AG08395 (cell line): ENCODE measurements at places on chromosomes 12 and 14.

DNA sequence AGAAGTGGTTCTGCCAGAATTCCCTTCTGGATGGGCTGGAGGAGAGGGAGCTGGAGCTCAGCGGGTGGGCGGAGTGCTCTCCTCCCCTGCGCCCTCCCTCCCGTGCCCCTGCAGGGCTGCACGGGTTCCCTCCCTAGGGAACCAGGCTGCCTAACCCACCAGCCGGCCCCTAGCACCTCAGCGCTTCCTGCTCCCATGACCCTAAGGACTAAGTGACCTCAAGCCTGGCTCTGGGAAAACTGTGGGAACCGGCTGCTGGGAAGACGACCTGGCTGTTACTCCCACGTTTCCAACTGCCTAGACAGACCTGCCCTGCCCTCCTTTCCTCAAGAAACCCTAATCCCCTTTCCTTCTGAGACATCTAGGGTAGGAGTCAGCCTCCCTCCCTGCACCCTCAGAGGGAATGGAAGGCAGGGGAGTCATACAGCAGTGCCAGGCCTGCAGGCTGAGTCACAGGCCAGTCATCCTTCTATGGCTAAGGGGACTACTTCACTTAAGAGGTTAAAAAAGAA lies 31.5 kb downstream of the SLC6A12 start:
- peak; percentile 88 for DNase-seq

- no peak for DNase-seq
Measured at GRCh38 chr12:69396041-69396440, 36.5 kb downstream of the YEATS4 start.

DNA sequence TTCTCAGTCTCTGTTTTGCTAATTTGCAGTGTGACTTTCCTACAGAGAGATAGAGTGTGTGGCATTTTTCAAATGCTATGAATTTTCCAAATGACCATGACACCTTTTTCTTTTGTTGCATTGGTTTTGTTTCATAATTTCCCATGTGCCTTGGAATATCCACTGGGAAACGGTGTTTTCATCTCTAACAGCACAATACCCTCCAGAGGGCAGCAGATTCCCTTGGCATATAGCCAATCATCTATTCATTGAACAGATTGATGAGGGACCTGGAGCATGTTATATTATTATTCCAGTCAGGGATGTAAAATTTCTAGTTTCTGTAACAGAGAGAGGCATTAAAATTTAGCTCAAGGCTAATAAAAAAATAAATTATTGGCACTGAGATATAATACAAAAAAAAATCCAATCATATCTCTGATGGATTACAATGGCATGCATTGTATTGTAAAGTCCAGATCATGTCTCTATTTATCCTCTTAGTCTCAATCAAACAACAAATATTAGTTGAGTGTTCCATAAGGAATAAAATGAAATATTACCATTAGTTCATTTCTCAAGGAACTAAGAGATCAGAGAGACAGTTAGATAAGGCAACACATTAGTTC lies 29.6 kb upstream of the NTN4 start:
- peak; percentile 68 for DNase-seq

- no peak for DNase-seq
Measured at GRCh38 chr14:71481021-71481654, 451.1 kb upstream of the RGS6 start.

- DNase-seq = peak; percentile 92
Measured at GRCh38 chr12:89756585-89757398, 48.2 kb upstream of the ATP2B1 start.

DNA sequence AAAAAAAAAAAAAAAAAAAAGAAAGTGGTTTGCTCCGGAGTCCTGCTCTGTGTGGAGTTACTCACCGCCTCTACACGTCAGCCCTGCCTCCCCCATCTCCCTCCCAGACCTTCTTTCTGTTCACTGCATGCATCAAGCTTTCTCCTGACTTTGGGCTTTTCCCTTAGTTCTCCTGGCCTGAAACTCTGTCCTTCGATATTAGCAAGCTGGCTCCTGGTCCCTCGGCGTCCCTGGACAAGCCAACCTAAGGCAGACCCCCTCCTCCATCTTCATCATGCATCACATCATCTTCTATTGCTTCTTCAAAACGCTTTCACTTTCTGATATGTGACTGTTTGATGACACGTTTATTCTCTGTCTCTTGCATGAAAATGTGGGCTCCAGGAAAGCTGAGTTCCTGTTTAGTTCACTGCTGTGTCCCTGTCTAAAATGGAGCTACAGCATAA lies 40.6 kb downstream of the SLC15A4 start:
- DNase-seq = peak; percentile 68

DNA sequence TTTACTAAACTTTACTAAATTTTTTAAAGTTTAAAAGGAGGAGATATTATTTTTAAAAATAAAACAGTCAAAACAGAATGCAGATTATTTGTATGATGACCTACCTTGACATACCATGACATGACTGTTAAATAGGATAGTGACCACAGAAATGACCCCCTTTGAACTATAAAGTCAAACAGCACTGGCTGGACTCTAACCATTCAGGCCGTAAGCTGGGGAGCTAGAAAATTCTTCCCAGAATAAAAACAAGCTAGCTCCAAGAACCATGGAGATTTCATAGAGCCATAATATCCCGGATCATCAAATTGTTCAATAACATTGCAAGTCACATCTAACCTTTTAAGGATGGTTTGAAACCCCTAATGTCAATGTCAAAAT lies 50.3 kb downstream of the RPS6KA5 start:
- no peak for DNase-seq

DNA sequence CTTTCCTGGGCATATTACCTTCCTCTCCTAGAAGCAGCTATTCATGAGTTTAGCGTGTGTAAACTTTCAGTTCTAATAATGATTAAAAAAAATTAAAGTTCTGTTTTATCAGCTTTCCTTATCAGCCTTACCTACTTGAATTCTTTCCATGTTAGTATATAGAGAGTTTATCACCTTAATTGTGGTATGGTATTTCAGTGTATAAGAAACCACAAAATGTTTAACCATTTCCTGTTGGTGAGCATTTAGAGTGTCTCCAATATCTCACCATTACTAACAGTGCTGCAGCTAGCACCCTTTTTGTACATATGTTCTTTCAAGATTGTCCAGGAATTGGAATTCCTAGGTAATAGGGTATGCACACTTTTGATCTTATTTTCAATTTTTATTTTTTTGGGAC lies 89.5 kb downstream of the FBXO33 start:
- DNase-seq = no peak

DNA sequence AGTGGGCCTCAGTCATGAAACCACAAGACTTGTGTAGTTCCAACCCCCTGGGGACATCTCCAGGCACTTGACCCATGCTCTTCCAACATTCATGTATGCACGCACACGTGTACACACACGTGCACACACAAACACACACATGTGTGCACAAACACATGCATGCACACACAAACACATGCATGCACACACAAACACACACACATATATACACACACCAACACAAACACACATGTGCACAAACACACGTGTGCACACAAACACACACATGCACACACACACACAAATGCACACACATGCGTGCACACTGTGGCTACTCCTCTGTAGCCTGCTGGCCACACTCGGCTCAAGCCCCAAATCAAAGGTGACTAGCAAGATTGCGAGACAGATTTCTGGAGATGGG lies 22.8 kb downstream of the BDKRB2 start:
- DNase-seq = no peak

GRCh38 chr12:52178984-52179383 lies 12.8 kb downstream of the KRT80 start:
- no peak for DNase-seq

DNA sequence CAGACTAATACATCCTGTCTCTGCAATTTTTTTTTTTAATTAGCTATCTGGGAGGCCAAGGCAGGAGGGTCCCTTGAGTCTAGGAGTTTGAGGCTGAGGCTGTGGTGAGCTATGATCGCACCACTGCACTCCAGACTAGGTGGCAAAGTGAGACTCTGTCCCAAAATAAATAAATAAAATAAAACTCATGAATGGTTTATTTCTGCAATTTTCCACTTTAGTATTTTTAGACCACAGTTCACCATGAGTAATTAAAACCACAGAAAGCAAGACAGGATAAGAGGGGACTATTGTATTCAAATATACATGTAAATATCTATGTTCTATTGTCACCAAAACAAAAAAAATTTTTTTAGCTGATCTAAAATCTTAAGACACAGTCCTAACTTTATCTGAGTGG lies 17.8 kb downstream of the TAOK3 start:
- DNase-seq = no peak

GRCh38 chr12:51925346-51926063 lies 18.2 kb downstream of the ACVRL1 start:
- DNase-seq = no peak

GRCh38 chr12:105835580-105836241 lies 303.0 kb downstream of the NUAK1 start:
- no peak for DNase-seq

DNA sequence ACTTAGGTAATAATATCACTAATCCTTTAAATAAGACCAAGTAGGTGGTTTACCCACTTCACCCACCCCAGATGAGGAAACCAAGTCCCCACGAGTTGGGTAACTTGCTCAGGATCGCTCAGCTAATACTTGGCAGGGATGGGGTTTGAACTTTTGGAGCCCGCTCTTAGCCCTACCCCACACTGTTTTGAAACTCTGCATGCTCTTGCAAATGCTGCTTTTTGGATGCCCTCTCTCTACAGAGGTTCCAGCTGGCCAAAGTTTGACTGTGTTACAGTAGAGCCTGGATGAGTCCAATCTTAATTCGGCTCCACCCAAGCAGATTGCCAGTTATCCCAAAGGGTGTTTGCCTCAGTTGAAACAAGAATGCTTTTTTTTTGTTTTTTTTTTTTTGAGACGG lies 6.8 kb downstream of the PLEKHG3 start:
- DNase-seq = no peak

- no peak for DNase-seq
Measured at GRCh38 chr12:76957301-76957700, 78.5 kb upstream of the CSRP2 start.

- peak; percentile 69 for DNase-seq
Measured at GRCh38 chr14:103104654-103105452, 10.3 kb downstream of the EXOC3L4 start.

DNA sequence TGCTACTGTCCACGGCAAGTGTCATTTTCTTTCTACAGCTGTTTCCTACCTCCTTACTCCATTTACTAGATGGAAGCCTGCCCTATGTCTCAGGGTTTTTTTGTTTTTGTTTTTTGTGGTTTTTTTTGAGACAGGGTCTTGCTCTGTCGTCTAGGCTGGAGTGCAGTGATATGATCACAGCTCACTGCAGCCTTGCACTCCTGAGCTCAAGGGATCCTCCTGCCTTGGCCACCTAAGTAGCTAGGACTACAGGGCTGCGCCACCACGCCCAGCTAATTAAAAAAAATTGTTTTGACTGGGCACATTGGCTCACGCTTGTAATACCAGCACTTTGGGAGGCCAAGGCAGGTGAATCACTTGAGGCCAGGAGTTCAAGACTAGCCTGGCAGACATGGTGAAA lies 14.7 kb downstream of the TUBA1A start:
- DNase-seq = no peak

DNA sequence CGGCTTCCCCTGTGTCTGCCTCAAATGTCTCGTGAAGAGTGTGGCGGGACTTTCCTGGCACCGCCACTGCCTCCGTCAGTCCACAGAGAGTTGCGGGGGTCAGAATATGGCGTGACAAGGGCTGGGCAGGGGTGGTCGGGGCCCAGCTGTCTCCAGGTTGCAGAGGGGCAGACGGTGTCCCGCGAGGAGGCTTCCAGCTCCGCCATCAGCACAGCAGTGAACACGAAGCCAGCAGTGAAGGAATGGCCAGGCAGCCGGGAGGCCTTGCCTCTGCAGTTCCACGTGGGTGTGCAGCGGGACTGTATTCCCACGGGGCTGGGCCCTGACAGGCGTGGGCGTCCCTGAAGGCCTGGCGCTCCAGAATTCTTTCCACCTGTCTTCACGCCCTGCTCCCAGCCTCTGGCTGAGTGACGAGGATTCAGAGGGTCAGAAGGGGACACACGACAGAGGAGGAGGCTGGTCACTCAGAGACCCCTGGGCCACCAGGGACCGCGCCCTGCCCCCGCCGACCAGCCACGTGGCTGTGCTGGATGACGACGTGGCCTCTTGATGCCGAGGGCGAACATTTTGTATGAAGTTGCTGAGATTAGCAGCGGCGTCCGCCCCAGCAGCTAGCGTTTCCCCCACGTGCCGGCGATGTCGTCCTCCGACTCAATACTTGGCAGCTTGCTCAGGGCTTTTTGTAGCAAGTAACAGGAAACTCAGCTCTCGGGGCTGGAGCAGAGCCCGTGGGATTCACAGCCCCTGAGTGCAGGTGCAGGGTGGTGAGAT lies 25.0 kb upstream of the GALNT9 start:
- no peak for DNase-seq

GRCh38 chr14:90319634-90320541 lies 11.9 kb downstream of the NRDE2 start:
- no peak for DNase-seq

GRCh38 chr12:107461222-107461975 lies 224.2 kb upstream of the PWP1 start:
- peak; percentile 72 for DNase-seq

DNA sequence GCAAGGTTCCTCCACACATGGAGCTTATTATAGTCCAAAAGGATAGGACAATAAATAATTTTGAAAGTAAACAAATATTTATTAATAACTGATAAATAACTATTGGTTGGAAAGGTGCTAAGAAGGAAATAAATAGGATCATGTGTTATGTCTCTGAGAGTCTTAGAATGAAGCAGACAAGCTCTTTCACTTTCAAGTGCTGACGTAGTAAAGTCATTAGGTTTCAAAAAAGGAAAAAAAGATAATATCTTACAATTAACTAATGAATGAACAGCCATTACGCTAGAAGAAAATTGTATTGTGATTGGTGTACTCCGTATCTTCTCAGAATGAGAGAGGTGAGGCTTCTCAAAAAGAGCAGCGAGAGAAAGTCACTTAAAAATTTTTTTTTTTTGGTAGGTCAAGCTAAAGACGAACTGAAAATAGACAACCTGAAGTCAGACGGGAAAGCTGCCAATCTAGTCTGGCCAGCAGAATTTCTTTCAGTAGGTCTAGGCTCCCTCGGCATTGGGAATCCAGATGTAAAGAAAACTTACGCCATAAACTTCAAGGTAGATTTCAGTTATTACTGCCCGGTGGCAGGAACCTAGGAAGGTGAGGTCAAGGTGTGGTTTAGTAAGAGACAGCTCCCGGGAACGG lies 583 bp upstream of the LEMD3 start:
- DNase-seq = no peak

GRCh38 chr12:41514021-41514777 lies 326.1 kb downstream of the PDZRN4 start:
- DNase-seq = no peak

GRCh38 chr12:122099280-122099749 lies 20.8 kb downstream of the MLXIP start:
- no peak for DNase-seq

GRCh38 chr14:96911499-96912149 lies 114.4 kb downstream of the VRK1 start:
- no peak for DNase-seq

DNA sequence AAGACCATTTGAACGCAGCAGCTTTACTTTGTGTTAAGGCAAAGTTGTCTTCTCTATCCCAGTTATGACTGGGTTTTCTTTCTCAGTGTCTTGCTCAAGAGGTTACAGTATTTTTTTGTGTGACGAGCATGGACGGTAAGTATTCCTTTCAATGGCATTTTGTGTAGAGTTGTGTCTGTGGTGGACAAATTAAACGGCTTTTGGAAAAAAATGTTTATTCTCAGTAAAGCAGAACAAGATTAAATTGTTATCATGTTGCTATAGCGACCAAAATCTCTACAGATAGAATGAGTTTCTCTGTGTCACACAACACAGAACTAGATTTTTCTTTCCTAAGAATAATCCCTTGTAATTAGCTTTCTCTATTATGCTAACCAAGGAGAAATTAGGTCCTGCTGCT lies 417.1 kb downstream of the AEBP2 start:
- peak; percentile 22 for DNase-seq

GRCh38 chr12:25644979-25645378 lies 91.9 kb upstream of the LMNTD1 start:
- peak; percentile 11 for DNase-seq
